ENCODE measurements at places on chromosomes 6 and 20.

GRCh38 chr6:72941751-72942150 is 283.5 kb downstream of the KHDC1L start:
- no peak for DNase-seq

DNA sequence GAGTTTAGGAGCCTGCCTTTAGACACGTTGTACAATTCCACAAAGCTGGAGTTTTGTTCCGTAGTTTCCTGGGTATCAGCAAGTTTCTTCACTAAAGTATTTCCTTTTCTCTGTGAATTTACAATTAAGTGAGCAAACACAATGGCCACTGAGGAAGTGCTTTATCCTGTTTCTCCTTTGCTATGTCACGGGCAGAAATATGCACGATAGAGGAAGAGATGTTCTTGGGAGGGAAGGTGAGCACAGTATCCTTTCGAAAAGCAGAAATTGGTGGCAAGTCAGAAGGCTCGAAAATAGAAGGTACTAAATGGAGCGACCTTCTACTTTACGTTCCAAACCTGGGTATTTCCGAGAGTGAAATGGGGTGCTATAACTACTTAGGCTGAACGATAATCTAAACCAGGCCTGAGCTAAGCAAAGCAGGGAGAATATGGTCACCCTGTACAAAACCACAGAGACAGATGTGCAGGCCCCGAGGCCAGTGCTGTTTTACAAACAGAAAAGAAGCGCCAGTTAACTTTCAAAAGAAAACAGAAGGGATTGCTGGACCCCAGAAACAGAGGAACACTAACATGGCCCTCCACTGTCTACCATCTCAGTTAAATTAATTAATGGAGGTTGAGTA is 259.6 kb downstream of the TBC1D7 start:
- no peak for DNase-seq

DNA sequence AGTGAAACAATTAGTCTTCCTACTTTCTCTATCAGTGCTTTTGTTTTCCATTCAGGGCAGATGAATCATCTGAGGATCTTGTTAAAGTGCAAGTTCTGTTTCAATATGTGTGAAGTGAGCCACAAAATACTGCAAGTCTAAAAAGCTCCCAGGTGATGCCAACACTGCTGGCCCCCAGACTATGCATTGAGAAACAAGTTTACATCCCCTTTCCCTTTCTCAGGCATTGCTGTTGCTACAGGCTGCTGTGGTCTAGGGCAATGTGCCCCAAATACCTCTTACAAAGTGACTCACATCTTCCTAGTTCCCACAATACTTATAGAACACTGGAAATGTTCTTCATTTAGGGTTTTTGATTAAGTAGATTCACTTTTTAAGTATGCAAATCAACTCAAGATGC is 31.8 kb downstream of the ABRACL start:
- DNase-seq = no peak

DNA sequence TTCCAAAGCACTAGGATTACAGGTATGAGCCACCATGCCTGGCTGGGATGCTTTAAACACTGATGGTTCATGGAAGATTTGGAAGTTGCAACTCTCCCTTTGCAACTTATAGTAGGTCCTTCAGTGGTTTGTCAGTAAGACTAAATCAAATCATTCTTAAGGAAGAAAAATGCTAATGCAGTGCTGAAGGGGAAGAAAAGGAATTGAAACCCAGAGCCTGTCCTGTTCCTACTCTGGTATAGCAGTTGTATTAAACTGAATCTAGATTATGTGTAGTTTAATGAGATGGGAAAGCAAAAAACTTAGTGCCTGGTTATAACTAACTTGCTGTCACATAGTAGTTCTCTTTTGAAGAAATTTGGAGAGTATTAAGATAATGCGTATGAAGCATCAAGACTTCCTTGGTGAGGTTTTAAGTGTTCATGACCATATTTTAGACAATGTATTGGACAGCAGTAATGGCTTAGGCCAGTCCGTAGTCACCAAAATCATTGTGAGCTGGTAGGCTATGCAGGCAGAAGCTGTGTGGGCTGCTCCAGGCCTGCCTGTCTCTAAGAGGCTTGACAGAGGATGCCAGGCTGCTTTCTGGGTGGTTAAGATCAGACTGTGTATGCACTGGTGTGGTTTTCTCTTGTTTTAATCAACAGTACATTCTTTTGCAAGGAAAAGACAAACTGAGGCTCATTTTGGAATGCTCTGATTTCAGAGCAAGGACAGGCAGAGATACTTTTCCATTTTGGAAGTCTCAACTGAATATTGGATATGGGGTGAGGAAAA is 14.0 kb downstream of the PAQR8 start:
- no peak for DNase-seq

DNA sequence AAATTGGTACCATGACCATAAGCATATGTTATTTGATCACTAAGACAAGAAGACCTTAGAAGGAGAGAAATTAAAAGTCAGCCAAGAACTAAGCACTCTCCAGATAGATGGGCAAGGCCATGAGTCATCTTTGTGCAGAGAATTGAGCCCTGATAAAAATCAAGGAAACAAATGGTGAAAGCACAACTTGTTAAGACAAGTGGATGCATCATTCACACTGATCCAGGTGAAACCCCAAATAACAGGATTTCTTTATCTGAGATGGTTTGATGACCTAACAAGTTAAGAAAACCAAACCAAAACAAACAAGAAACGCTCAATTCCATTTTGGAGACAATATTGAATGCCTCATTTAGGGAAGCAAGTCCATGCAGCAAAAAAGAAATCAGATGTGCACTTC is 121.6 kb downstream of the ADAT2 start:
- DNase-seq = no peak

DNA sequence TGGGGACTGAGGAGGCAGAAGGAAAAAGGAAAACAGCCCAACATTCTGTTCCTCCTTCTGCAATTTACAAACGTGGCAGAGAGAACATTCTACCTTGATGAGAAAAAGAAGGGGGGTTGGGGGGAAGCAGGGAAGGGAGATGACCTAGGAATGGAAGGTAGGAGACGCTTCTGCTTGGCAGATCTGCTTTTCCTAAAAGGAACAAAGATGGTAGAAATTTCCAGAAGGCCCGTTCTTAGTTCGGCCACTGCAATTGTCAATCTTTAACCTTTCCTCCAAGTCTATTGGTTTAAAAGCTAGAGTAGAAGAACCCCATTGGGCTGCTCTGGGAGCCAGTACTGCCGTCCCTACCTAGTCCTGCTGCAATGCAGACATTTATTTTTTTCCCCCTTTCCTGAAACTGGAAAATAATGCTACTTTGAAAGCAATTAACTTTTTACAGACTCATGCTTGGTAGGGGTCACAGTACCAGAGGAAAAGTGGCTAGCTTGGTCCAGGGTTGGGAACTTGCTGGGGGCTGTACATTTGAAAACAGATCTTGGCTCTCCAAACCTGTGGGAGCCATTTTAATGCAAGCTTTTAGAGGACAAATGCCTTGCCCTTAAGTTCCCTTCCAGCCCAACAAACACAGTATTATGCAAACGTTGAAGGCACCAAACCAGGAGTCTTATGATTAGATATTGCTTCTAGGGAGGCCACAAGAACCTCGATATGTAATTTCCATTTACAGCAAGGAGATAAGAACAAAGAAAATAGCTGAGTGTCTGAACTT is 2.6 kb downstream of the ZMYND8 start:
- peak; percentile 55 for DNase-seq

GRCh38 chr6:155778336-155778735 is 322.7 kb upstream of the NOX3 start:
- DNase-seq = no peak

- peak; percentile 69 for DNase-seq
Observed at GRCh38 chr6:106974336-106974998, at the start of gene CD24. CD24 (minus strand) TSS chr6:106974729; CDS start chr6:106974646, 83 bp downstream.

GRCh38 chr6:119112812-119113530 is 34.5 kb upstream of the FAM184A start:
- no peak for DNase-seq

- no peak for DNase-seq
Observed at GRCh38 chr6:125220712-125221111, 67.1 kb downstream of the TPD52L1 start.

GRCh38 chr6:125749865-125750691 is 646 bp downstream of the HEY2 start:
- no peak for DNase-seq

DNA sequence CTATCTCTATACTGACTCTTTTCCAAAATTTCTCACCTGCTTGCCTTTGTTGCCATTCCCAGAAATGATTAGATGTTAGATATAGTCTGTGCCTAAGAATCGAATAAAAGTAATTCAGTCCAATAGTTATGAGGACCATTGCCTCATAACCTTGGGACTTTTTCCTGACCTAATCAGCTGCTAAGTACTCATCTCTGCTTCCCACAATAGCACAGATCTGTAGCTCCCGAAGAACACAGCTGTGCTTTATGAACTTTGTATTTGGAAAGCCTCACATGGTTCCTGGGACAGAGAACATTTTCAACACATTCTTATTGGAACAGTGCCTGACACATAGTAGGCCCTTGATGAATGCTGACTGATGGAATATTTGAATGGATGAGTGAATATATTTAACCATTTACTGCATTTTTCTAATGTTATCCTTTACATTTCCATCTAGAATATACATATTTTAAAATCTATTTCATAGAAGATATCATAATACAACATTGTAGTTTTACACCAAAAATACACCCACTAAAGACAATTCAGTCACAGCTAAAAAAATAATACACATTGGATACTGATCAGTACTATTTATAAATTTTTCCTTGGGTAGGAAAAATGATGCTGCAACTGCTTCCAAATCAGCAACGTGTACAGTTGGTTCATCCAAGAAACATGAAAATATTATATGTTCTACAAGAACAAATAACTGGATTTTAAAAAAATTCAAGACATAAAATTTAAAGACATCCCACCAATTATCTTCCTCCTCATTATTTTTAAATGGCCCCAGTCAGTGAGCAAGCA is 53.9 kb downstream of the HS3ST5 start:
- DNase-seq = no peak

DNA sequence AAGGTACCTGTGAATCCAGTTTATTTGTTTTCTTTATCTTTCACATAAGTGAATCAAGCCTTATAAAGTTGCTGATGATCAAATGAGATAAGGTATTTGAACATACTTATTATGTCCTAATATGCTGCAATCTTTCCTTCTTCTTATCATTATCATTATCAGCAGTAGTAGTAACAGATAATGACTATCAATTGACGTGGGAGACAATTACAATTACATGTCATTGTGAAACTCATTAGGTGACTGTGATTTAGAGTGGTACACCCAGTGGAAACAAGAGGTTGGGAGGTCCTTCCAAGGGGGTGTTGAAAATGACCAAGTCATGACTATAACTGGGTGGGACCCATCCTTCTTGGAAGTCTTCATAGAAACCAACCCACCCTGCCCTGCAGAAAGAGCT is 2.8 kb downstream of the CLIC5 start:
- no peak for DNase-seq

All from ACHN (cell line).